HT-29 (cell line): ENCODE measurements at places on chromosomes 7 and 10. TPM values are rescaled to one million over a fixed set of nuclear protein-coding genes. Genes with fewer than 3 reads are reported as not detected.

ZNF736 gene
- total RNA-seq, result 0.46 and 1.4 TPM in 2 replicates

IDI2 gene
- total RNA-seq, result not detected in 2 replicates

ZDHHC4 gene
- 40.8 and 42.1 TPM in 2 replicates for total RNA-seq

FFAR4 gene
- 88.1 and 97.9 TPM in 2 replicates for total RNA-seq

GBX1 gene
- not detected in 2 replicates for total RNA-seq

CHCHD1 gene
- 57.6 and 65.8 TPM in 2 replicates for total RNA-seq

ANKRD61 gene
- total RNA-seq, result not detected in 2 replicates

GRCh38 chr10:91201213-91201996 is 19.1 kb upstream of the PCGF5 start:
- no peak for DNase-seq

GRCh38 chr10:123381224-123381623 is 227.0 kb downstream of the BUB3 start:
- DNase-seq, result no peak

DNA sequence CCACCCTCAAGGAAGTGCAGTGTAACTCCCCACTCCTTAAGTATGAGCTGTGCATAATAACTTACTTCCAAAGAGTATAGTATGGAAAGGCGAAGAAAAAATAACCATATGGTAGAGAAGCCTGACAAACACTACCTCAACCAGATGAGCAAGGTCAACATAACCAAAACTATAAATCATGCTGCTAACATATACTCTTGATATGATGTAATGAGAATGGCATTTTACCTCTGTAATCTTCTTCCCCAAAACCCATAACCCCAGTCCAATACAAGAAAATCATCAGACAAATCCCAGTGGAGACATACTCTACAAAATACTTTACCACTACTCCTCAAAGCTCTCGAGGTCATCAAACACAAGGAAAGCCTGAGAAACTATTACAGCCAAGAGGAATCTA is 15.8 kb downstream of the OSBPL3 start:
- DNase-seq, result no peak

DNA sequence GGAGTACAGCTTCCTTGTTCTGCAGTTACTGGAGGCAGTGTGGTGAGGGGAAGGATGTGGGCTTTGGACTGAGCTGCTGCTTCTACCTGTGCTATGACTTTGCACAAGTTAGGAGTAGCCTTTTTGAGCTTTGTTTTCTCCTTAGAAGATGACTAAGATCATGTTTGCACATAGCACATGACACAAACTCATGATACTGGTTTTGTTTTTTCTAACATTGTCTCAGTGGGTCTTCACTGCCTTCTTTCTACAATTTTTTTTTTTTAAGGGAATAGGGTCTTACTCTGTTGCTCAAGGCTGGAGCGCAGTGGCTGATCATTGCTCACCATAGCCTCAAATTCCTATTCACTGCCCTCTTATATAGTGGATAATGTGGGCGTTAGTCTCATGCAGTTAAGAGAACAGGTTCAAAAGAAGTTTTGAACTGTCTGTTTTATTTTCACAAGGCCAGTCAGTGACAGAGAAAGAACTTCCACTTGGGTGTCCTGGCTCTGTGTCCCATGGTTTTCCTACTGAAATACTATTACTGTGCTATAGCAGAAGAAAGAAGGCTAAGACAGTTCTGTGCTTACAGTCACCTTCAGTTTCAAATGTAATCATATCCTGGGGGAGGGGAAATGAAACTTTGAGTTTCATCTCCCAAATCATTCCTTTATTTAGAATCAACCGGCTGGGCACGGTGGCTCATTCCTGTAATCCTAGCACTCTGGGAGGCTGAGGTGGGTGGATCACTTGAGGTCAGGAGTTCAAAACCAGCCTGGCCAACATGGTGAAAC is 72.0 kb downstream of the KAT6B start:
- no peak for DNase-seq

DNA sequence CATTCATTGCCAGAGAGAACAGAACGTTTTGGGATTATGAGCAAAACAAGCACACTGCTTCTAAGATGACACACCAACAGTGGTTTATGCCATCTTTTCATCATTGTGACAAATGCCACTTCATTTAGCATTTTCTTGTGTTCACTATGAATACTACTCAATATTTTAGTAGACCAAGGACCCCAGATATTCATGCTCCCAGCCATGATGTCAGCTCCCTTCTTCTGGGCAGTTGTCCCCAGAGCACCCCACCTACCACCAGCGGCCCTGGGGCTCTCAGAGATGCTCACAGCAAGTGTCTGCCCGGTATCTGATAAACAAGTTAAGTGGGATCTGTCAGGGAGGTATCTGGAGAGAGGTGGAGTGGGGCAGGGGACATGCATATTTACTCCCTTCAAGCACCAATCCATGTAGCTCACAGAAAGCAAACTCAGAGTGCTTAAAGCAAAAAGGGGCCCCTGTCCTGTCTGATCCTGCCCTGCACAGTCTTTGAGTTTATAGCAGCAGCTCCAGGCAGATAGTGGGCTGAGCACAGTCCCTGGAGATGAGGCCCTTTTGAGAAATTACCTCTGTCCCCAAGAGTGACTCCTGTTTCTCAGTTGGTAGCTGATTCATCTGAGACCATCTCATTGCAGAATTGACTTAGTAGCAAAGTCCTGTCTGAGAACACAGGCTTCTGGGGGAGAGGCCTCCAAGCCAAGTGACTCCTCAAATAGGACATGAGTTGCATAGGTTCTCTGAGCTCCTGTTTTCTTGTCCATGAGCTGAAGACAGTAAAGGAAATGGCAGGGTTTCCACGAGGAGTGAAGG is 281.8 kb upstream of the KLF6 start:
- DNase-seq, result no peak

- peak; percentile 75 for DNase-seq
Measured at GRCh38 chr7:101094791-101095375, 9.6 kb downstream of the TRIM56 start.

- DNase-seq, result no peak
Measured at GRCh38 chr10:30737931-30738391, 108.4 kb upstream of the LYZL2 start.

- DNase-seq, result no peak
Measured at GRCh38 chr7:157855452-157856213, 518.8 kb downstream of the DNAJB6 start.

GRCh38 chr7:74013539-74014272 is 14.3 kb upstream of the ELN start:
- no peak for DNase-seq

GRCh38 chr7:69860486-69860885 is 262.2 kb downstream of the AUTS2 start:
- DNase-seq, result no peak

GRCh38 chr10:79189853-79190435 is 121.2 kb downstream of the ZMIZ1 start:
- no peak for DNase-seq

DNA sequence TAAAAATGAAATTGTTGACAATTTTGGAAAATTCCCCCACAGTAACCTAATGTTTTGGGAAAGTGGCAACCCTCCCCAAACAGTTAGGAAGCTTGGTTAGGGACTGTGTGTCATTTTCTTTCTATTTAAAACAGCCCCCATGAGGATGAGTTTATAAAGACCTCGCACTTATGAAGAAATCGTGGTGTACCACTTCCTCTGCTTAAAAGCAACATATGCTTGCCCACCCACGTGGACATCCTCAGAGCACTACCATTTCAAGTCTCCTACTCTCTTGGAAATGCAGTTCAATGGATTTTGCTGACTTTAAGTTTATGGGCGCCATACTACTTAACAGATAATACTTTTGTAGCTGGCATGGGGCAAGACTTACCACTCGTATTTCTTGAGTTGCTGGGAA is 223.8 kb downstream of the DYNC1I1 start:
- DNase-seq, result no peak

DNA sequence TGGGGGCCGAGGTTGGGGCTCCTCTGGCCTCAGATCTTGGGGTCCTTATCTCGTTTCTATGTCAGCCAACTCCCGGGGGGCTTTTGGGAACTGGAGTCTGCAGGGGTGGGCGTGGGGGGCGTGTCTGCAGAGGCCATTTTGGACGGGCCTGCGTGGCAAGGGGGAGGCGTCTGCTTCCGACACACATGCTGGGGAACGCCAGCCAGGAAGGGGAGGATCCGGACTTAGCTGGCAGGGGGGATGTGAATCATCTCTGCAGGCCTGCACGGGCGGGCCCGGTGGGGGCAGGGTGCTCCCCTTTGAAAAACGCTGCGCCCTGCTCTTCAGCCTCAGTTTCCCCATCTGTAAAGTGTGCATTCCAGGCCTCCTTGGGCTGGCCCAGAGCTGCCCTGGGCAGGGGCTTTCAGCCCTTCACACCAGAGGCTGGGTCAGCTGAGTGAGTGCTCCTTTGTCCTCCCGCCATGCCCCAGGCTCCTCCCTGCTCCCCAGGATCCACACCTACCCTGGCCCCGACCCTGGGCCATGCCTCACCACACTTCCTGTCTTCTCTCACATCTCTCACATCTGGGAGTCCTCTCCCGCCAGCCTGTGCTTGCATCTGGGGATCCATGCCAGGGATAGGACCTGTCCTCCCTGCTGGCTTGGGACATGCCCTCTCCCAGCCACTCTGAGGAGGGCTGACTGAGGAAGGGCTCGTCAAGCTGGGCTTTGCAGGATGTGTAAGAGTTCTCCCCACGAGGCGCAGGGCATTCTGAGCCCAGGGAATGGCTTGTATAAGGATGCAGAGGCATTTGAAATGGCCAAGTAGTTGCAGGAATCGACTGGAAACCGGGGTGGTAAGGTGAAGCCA is 172.6 kb upstream of the TNRC18 start:
- no peak for DNase-seq

DNA sequence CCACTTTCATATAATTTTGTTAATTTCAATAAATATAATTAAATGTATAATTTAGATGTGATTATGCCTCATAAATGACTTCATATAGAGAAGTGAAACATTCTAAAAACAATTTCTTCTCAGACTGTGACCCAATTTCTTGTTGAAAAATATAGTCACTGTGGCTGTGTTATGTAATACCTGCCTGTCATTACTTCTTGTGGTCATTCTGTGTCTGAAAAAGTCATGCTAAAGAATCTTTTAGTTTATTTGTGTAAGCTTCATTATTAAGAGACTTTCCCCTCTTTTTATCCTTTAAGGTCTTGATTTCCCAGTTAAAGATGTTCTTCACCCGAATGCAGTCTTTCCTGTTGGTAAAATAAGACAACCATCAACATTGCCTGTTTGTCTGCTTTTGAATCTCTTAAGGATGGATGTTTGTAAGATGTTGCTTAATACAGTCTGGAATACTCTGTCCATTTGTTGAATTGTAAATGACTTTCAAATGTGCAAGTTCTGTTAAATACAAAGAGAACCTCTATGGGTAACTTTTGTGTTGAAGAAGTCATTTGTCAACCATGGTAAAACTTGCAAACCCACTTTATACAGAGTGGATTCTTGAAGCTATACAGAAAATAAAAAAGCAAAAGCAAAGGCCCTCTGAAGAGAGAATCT is 16.0 kb downstream of the KAT6B start:
- no peak for DNase-seq

DNA sequence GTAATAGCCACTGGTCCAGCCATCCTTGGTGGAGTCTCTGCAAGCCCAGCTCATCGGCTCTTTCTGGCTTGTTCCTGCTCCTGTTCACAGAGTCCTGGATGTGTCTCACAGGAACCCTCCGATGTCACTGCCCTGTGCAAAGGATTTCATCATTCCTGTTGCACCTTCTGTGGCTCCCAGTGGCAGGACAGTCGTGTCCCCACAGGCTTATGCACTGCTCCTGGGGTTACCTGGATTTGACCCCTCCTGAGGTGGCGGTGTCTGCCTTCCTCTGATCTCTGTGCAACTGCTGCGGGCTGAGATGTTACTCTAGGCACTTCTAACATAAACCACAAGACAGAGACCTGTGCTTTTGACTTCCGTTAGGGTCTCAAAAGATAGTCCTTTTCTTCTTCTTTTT is 30.6 kb downstream of the APBB1IP start:
- no peak for DNase-seq

- DNase-seq, result no peak
Measured at GRCh38 chr7:150435047-150435389, 15.4 kb upstream of the GIMAP8 start.

DNA sequence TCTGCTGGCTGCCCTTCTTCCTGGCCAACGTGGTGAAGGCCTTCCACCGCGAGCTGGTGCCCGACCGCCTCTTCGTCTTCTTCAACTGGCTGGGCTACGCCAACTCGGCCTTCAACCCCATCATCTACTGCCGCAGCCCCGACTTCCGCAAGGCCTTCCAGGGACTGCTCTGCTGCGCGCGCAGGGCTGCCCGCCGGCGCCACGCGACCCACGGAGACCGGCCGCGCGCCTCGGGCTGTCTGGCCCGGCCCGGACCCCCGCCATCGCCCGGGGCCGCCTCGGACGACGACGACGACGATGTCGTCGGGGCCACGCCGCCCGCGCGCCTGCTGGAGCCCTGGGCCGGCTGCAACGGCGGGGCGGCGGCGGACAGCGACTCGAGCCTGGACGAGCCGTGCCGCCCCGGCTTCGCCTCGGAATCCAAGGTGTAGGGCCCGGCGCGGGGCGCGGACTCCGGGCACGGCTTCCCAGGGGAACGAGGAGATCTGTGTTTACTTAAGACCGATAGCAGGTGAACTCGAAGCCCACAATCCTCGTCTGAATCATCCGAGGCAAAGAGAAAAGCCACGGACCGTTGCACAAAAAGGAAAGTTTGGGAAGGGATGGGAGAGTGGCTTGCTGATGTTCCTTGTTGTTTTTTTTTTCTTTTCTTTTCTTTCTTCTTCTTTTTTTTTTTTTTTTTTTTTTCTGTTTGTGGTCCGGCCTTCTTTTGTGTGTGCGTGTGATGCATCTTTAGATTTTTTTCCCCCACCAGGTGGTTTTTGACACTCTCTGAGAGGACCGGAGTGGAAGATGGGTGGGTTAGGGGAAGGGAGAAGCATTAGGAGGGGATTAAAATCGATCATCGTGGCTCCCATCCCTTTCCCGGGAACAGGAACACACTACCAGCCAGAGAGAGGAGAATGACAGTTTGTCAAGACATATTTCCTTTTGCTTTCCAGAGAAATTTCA is 1.7 kb downstream of the ADRB1 start:
- DNase-seq, result no peak
